ENCODE measurements at places on chromosomes 13 and 19. TPM values are rescaled to one million over a fixed set of nuclear protein-coding genes. Genes with fewer than 3 reads are reported as not detected.

The HIPK4 gene
- not detected for total RNA-seq

DNA sequence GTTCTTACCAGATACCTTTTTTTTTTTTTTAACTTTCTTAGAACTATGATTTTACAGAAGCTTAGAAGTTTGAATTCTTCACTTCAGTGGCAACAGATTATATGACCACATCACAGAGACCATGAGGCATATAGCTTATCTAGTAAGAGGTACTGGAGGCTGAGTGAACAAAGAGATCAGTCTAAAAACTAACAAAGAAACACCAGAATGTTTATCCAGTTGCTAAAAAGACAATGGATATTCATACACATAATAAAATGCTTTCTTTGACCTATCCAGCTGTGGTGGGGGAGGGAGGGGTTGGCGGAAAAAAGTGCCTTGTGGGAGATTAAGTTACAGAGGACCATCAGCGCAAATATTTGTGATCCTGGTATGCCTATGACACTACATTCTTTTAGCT is 34.7 kb upstream of the SLITRK6 start:
- DNase-seq: no peak

DNA sequence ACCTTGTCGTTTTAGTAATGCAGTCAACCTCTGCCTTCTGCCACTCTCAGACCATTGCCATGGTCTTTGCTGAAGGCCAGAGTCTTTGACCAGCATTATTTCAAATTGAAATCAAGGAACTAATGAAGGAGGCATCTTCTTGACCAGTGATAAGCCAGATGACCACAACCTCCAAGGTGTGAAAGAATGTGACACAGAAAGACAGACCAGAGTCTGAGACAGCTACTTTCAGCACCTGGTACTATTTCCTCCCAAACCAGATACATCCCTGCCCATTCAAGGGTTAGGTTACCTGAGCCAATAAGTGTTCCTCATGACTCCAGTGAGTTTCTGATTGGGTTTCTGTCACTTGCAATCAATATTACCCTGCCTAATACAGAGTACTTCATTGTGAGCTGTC is 20.3 kb upstream of the RNASEH2B start:
- DNase-seq: no peak

DNA sequence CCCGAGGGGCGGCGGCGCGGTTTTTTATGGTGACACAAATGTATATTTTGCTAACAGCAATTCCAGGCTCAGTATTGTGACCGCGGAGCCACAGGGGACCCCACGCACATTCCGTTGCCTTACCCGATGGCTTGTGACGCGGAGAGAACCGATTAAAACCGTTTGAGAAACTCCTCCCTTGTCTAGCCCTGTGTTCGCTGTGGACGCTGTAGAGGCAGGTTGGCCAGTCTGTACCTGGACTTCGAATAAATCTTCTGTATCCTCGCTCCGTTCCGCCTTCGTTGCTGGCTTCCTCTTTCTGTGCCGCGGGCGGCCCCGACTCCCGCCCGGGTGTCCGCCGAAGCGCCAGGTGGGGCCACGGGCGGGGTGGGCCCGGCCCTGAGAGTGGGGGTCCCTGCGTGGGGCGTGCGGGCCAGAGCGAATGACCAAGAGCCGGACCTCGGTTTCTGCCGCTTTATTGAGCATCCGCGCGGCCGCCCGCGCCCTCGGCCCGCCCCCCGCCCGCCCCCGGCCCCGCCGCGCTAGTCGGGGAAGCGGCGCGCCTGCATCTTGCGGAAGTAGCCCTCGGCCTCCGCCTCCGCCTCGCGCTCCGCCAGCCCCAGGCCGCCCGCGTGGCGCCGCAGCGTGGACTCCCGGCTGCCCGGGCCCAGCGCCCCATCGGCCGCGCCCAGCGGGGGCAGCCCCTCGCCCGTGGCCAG is 9.6 kb downstream of the PLPPR3 start:
- no peak for DNase-seq

- DNase-seq: no peak
Observed at GRCh38 chr13:91468301-91468700, 69.9 kb downstream of the GPC5 start.

- no peak for DNase-seq
Observed at GRCh38 chr13:70098669-70099068, 9.0 kb upstream of the ATXN8OS start.

Data from frontal cortex (tissue), 4 donors.